ENCODE measurements at places on chromosomes 6 and 20. TPM values are rescaled to one million over a fixed set of nuclear protein-coding genes. Genes with fewer than 3 reads are reported as not detected.

PLAGL2 gene
- total RNA-seq = 35.5 TPM

SNX9 gene
- total RNA-seq = 14.2 TPM

SIRT5 gene
- total RNA-seq = 7.7 TPM

CRIP3 gene
- total RNA-seq = 0.27 TPM

FAM209A gene
- 4.0 TPM for total RNA-seq

CLPSL2 gene
- not detected for total RNA-seq

KCNQ5 gene
- total RNA-seq = 4.1 TPM

TNXB gene
- total RNA-seq = 6.1 TPM

HECA gene
- total RNA-seq = 51.9 TPM

SLC22A16 gene
- not detected for total RNA-seq

LRP11 gene
- total RNA-seq = 2.9 TPM

BMP5 gene
- not detected for total RNA-seq
